ENCODE measurements at places on chromosomes 7 and 10. TPM values are rescaled to one million over a fixed set of nuclear protein-coding genes. Genes with fewer than 3 reads are reported as not detected.

The GDF2 gene
- total RNA-seq, result not detected

The PHKG1 gene
- 0.63 TPM for total RNA-seq

The HKDC1 gene
- total RNA-seq, result 19.1 TPM

The CLRN3 gene
- total RNA-seq, result not detected

The WNT8B gene
- 0.07 TPM for total RNA-seq

The CHRM2 gene
- not detected for total RNA-seq

The PROSER2 gene
- total RNA-seq, result 34.3 TPM

The CFTR gene
- not detected for total RNA-seq

The ZFAND4 gene
- 6.0 TPM for total RNA-seq

The TLX1 gene
- not detected for total RNA-seq

The NYAP1 gene
- 1.1 TPM for total RNA-seq

The MYH16 gene
- total RNA-seq, result 0.88 TPM

The TLL2 gene
- 0.10 TPM for total RNA-seq

The ST8SIA6 gene
- total RNA-seq, result 0.13 TPM

The ALOX5 gene
- total RNA-seq, result 0.13 TPM

The CDC14C gene
- not detected for total RNA-seq

The CALML5 gene
- total RNA-seq, result not detected

The DENND10 gene
- total RNA-seq, result 60.1 TPM
